ENCODE measurements at places on chromosomes 4 and X.

- no peak for DNase-seq
Measured at GRCh38 chr4:147754037-147754445, 22.2 kb downstream of the ARHGAP10 start.

DNA sequence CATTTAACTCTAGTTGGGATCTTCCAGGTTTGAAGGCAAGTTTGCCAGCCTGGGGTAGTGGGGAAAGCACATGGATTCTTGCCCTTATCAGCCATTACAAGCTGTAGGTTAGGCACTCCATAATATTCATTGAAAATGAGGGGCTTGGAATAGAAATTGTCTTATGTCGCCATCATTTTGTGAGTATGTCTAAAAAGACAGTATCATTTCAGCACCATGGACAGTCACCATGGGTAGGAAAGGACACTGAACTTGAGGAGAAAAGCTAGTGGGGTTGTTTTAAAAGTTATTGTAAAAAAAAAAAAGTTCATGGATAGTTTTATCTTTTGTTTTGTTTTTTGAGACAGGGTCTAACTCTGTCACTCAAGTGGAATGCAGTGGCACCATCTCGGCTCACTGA, 356.1 kb downstream of the HNRNPD start:
- DNase-seq: no peak

DNA sequence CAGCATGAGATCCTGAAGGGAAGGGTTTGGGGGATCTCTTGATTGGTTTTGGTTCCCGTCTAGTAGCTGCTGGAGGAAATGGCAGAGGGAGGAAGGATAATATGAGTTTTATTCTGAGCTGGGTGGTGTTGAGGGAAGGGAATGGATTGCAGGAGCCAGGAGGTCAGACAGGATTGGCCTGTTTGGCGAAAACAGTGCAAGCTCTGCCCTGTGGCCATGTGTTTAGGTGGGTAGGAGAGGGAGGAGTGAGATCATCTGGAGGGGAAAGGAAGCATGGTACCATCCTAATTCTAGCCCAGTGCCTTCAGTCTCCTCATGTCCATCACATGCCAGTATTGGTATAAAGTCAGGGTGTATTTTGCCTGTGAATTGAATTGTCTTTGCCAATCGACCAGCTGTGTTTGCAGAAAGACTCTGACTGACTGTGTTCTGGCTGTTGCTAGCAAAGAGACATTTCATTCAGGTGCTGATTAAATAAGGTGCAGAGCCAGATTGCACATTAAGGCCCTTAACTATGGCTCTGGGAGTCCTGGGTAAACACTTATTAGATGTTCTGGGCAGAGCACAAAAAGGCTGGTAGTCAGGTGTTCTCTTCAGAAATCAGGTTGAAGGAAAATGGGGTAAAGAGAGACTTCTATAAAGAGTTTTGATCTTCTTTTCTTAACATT, 10.0 kb downstream of the TMEM164 start:
- DNase-seq: no peak

GRCh38 chr4:5635826-5636195, 72.5 kb downstream of the EVC2 start:
- DNase-seq: no peak

GRCh38 chr4:147815741-147816140, 83.9 kb downstream of the ARHGAP10 start:
- no peak for DNase-seq

DNA sequence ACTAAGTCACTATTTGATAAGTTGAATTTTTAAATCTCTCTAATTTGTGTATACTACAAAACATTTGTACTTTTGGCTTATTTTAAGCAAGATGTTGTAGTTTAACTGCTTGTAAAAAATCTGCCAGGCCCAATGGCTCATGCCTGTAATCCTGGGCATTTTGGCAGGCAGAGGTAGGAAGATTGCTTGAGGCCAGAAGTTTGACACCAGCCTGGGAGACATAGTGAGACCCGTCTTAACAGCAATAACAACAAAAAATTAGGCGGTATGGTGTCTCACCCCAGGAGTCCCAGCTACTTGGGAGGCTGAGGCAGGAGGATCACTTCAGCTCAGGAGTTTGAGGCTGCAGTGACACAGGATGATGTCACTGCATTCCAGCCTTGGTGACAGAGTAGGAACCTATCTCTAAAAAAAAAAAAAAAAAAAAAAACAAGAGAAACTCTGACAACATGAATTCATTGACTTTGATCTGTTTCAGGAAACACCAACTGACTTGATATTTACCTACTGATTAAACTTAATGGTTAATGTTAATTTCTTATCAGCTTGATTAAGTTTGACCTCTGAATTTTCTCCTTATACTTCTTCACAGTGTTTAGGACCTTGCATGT, 8.9 kb downstream of the FHIP1A start:
- no peak for DNase-seq

DNA sequence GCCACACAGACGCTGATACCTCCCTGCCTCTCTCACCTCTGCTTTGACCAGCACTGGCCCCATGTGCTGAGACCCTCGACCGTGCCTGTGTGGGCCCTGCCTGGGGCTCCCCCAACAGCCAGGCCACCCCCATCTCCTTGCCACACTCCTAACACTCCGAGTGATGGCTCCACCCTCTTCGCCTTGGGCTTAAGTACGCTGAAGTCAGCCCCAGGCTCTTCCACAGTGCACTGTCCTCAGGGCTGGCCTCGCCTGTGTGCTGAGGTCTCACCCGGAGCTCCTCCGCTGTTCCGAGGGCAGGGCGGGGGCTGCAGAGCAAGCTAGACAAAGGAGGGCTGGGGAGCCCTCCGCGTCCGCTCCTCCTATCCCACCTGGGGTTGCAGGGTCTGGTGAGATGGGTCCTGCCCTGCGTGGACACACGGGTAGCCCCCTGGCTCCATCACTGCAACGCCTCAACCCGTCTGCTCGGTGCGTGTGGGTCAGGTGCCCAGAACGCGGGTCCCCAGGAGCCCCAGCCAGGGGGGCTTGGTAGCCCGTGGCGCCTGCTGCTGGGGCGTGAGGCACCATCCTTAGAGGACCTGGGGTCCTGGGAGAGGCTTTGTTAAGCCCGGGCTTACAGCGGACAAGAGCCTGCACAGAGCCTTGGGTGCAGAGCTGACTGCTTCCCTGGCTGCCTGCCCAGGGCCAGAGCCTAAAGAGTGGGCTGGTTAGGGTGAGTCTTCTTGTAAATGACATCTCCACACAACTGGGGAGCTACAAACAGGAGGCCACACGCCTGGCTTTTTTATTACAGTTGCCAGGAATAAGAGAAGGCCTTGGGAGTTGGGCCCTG, 42.6 kb upstream of the NKX1-1 start:
- DNase-seq: peak; percentile 46

GRCh38 chrX:107445146-107445545, 4.3 kb upstream of the FRMPD3 start:
- DNase-seq: no peak

DNA sequence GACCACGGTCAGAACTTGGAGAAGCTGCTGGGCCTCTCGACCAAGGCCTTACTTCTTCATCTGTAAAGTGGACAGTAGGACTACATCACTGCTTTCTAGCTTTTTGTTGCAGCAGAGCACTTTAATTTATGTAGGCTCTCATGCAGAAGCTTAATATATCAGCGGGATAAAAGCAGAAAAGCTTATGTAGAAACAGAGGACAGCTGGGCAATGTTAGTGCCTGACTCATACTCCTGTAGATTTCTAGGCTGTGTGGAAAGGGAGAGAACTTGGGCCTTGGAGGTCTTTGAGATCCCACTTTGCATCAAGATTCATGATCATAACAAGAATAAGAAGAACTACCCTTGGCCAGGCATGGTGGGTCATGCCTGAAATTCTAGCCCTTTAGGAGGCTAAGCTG, 91.2 kb downstream of the ARHGAP10 start:
- no peak for DNase-seq

GRCh38 chrX:130120321-130120731, 10.0 kb upstream of the ELF4 start:
- no peak for DNase-seq

- DNase-seq: no peak
Measured at GRCh38 chr4:40412388-40412787, 77.3 kb downstream of the CHRNA9 start.

- no peak for DNase-seq
Measured at GRCh38 chrX:38898261-38898660, 97.0 kb downstream of the MID1IP1 start.

DNA sequence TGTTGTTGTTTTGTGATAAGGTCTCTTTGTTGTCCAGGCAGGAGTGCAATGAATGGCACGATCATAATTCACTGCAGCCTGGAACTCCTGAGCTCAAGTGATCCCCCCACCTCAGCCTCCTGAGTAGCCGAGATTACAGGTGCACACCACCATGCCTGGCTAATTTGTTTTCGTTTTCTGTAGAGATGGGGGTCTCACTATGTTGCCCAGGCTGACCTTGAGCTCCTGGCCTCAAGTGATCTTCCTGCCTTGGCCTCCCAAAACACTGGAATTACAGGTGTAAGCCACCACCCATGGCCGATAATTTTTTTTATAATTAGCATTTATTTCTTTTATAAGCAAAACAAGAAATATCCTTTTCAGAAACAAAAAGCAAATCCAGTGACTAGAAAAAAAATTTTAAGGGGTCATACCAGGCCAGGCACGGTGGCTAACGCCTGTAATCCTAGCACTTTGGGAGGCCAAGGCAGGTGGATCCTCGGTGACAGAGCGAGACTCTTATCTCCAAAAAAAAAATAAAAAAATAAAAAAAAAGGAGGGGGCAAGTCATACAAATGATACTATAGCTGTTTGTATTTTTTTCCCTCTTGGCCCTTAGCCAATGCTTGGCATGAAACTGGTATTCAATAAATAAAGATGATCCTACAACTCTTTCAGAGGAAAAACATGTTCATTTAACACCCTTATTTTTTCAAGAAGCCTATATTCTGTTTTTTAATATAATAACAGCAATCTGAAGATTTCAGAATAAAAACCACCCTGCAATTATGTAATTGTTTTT, 3.4 kb downstream of the PLAC8 start:
- DNase-seq: no peak

GRCh38 chr4:122810669-122811068, 16.0 kb upstream of the FGF2 start:
- DNase-seq: no peak

DNA sequence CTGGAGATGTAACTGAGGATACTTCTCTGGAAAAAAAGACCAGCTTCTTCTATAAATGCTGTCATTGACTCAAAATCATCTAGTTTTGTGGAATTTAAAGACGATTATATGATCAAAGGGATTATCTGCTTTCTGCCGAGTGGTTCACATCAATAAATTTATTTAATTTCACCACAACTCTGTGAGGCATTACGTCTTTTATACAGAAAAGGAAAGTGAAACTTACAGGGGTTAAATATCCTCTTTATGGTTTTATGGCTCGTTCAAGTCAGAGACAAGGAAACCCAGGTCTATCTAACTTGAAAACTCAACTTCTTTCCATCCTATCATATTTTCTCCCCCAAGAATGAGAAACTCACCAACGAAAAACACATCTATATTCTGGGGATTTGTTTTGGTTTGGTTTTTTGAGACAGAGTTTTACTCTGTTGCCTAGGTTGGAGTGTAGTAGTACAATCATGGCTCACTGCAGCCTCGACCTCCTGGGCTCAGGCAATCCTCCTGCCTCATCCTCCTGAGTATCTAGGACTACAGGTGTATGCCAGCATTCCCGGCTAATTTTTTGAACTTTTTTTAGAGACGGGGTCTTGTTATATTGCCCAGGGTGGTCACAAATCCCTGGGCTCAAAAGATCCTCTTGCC, 377.9 kb upstream of the EMCN start:
- DNase-seq: no peak

- no peak for DNase-seq
Measured at GRCh38 chrX:23515028-23515427, 152.3 kb upstream of the PRDX4 start.

GRCh38 chr4:108700081-108700757, 49.8 kb downstream of the OSTC start:
- no peak for DNase-seq

- peak; percentile 61 for DNase-seq
Measured at GRCh38 chrX:152600853-152601633, 36.7 kb upstream of the GABRQ start.

DNA sequence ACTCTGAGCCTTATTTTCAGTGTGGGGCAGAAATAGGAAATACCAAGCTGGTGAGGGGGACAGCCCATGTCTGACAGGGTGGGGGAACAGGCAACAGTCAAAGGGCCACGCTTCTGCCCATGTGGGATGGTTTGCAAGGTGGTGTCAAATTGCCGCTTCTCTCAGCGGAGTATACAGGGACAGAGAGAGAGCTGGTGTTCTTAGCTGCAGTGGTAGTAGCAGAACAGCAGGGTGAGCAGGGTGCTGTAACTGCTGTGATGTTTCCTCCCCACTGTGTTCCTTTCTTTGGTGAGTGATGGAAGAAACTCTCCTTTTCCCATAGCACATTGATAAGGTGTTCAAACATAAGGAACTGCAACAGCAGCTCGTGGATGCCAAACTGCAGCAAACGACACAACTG, 37.9 kb downstream of the RBBP7 start:
- DNase-seq: no peak

DNA sequence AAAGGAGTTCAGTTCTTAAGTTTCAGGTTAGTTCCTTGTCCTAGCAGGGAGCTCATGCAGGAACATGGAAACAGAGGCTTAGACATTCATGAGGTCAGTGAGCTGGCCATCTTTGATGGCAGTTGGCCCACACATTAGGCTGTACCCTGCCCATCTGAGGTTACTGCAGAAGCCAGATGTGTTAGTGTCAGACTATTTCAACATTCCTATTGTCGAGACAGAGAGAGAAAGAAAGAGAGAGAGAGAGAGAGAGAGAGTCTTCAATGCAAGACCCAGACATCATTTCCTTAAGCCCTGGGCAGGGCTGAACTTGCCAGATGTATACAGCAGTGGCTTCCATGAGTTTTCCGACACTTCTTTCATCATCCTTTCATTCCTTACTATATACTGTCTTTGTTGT, 91.3 kb downstream of the PPP1R2C start:
- DNase-seq: no peak

DNA sequence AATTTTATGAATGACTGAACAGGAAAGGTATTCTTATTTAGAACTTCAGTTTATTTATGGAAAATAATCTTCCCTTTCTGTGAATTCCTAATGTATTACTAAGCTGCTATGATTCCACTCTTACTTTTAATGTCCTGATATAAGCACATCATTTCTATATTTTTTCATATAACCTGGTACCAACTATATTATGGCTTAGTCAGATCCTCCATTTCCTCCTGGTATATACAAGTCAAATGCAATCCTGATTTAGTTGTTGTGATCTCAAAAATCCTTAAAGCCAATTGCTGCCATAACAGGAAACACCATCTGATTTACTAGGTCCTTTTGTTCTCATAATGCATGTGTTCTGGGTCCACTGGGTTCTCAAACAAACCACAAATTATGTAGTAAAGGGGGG, 26.8 kb downstream of the TRMT2B start:
- DNase-seq: no peak

DNA sequence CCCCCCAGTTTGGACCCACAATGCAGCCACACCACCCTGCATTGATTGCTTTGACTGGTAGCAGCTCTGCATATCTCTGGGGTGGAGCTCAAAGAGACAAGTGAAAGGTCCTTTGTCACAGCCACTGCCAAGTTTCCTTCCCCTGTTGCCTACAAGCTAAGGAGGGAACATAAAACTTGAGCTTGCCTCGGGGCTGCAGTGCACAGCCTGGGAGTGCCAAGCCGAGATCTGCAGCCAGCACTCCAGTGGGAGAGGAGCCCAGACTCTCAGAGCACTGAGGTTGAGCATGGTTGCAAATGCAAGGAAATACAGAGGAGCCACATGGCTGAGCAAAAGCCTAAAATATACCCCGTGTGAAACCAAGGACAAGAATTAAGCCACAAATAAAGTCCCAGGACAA, 142.2 kb downstream of the DKK2 start:
- DNase-seq: no peak
